ENCODE measurements at places on chromosomes 11 and 22.

- DNase-seq, result no peak
These were observed 65.6 kb downstream of the LDLRAD3 start for GRCh38 chr11:36009473-36009872.

GRCh38 chr22:17907748-17908051 lies 116.7 kb downstream of the MICAL3 start:
- DNase-seq, result no peak

DNA sequence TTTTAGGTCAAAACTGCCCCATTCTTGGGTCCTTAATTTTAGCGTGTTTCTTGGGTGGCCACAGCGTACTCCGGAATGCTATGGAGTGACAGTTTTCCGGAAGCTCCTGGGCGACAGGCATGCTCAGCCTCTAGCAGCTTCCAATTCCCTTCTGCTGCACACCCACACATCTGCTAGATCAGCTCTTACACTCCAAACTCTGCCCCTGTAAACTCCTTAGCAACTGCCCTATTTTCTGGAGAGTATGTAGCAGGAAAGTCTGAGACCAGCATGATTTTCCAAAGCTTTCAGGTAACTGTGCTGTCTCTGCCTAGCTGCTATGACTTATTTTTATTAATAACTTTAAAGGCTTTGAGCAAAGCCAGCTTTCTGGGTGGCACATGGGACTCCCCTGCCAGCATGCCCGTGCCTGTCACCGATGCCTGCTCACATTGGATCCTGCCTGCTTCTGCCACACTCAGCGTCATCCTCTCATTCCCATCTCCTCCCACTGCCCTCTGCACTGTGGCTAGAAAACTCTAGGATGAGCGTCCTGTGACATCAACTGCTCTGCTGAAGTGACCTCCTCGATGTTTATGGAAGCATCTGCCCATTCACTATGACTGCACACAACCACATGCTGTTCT lies 17.3 kb downstream of the TOLLIP start:
- no peak for DNase-seq

DNA sequence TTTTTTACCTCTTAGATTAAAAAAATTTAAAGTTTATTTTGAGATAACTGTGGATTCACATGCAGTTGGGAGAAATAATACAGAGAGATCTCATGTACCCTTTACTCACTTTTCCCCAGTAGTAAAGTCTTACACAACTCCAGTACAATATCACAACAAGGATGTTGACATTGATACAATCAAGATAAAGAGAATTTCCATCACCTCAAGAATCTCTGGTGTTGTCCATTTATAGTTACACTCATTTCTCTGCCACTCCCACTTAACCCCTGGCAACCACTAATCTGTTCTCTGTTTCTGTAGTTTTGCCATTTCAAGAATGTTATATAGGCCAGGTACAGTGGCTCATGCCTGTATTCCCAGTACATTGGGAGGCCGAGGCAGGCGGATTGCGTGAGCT lies 10.5 kb upstream of the ZBED5 start:
- DNase-seq, result no peak

- DNase-seq, result no peak
These were observed 176.1 kb upstream of the NCAM1 start for GRCh38 chr11:112785149-112785548.

DNA sequence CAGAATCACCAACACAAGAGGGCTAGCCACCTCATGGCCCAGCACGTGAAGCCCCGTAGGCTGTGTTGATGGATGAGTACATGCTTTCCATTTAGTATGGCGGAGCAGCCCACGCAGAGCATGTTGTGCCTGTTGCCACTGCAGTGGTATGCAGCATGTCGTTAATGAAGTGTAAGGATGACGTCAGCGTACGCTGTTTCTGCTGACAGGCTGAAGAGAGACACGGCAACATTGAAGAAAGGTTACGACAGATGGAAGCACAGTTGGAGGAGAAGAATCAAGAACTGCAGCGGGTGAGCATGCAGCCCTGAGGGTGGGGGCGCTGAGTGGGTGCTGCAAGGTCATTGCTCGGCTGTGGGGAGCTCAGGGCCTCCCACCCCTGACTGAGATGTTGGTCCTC lies 62.8 kb downstream of the PPFIA1 start:
- DNase-seq, result no peak

DNA sequence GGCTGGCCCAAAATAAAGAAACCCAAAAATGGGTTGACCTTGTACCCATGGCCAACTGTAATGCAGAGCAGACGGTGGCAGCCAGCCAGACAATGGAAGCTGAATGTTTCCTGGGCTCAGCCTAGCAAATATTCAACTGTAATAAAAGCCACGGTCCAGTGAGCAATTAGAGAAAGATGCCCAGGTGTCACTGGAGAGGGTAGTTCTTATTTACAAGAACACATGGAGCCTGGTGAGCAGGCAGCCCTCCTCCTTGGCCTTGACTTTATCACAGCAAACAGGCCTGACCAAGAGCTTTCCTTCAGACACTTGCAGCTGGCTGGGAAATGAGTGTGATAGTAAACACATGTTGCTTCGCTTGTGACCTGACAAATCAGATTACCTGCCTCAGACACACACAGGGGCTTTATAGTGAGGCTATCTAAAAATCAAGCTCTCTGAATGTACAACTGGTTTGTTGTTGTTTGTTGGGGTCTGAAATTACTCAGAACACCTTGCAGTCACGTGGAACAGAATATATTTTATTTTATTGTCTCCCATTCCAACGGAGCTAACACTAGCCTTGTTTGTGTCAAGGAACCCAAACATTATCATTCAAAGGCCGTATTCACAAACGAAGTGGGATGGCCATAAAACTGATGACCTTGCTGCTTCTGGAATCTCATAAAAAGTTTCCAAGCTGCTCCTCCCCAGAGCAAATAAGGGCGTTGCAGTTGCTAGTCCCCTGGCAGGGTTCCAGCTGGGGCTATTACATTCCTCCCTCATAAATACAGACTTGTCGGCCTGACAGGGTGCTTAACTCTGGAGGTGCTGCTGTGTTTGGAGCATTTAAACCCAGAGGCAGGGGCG lies 161.1 kb downstream of the BBOX1 start:
- DNase-seq, result peak; percentile 91

- DNase-seq, result no peak
These were observed 7.4 kb downstream of the SPCS2 start for GRCh38 chr11:74956397-74957015.

GRCh38 chr11:44445500-44446365 lies 119.7 kb upstream of the CD82 start:
- DNase-seq, result peak; percentile 56

- DNase-seq, result peak; percentile 88
These were observed 71.2 kb upstream of the TBCEL start for GRCh38 chr11:120952461-120953434.

DNA sequence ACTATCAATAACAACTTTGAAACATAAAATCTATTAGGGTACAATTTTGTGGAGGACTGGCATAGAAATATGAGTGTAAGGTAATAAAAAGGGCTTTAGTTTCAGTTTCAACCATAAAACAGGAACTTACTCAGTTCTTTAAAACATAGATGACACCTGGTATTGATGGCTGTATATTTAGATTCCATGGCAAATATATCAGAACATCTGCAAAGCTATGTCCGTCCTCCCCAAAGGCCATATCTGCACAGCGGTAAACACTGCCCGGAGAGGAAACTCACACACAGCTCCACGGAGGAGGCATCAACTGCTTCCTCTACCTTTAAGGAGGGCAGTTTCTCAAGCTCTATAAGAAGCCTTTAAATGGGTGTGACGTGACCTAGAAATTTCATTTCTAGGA lies 993.3 kb downstream of the BRD1 start:
- no peak for DNase-seq

GRCh38 chr11:63897459-63898146 lies 19.4 kb downstream of the RCOR2 start:
- no peak for DNase-seq

- no peak for DNase-seq
These were observed 64.2 kb downstream of the BID start for GRCh38 chr22:17710023-17710422.

GRCh38 chr22:38947321-38948140 lies 9.9 kb upstream of the APOBEC3A start:
- no peak for DNase-seq

GRCh38 chr22:42397332-42398249 lies 34.6 kb downstream of the NFAM1 start:
- DNase-seq, result no peak

GRCh38 chr11:10931761-10932670 lies 74.2 kb upstream of the ZBED5 start:
- peak; percentile 30 for DNase-seq

- no peak for DNase-seq
These were observed 1.6 kb downstream of the TRIM29 start for GRCh38 chr11:120136356-120136755.

DNA sequence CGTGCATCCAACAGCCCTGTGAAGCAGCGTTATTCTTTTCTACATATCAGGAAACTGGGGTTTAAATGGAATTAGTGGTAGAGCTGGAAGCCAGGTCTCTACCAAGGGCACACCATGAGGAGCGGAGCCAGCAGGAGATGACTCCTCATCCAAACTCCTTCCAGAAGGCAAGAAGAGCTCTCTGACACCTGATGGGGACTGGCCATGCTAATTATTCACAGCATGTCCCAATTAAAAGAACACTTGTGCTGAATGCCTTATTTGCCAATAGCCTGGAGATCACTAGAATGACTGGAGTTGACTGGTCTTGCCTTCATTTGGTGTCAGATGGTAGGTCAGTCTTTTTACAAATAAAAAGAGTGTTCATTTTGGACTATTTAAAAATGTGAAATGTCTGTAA lies 32.9 kb upstream of the SLN start:
- no peak for DNase-seq

GRCh38 chr11:9170450-9170849 lies 79.1 kb upstream of the SCUBE2 start:
- no peak for DNase-seq

DNA sequence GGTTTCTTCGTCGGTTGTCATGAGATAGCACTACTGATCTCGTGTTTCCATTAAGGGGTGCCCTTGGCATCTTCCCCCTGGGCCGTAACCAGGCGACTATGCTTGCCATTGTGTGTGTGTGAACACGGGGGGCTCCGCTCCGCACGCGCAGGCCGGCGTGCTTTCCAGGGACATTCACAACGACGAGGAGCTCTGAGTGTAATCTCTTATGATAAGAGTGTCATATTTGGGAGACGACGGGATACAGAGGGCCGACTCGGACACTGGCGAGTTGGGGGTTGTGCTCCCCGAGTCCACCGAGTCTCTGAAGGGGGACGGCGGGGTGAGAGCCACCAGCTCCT lies 170.9 kb upstream of the CTSC start:
- DNase-seq, result peak; percentile 32

GRCh38 chr11:134915881-134916280 lies 503.8 kb upstream of the B3GAT1 start:
- DNase-seq, result no peak
